AG04449 (cell line): ENCODE measurements at places on chromosomes 3 and 15.

- DNase-seq: no peak
Measured at GRCh38 chr3:170507063-170507462, 78.8 kb downstream of the SLC7A14 start.

DNA sequence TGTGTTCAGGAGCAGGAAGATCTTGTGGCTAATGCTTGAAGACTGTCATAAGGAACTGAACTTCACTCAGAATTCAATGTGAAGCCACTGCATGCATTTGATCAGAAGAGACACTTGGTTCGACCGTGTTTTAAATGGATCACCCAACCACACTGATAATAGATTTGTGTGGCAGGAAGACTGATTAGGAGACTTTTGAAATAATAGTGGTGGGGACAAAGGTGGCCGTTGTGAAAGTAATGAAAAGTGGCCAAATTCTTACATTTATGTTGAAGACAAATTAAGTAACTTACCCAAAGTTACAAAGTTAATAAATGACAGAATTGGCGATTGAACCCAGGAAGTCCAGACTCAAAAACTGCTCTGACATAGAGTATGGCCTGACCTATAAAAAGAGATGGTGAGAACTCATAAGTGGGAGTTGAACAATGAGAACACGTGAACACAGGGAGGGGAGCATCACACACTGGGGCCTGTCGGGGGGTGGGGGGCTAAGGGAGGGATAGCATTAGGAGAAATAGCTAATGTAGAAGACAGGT, 286.9 kb upstream of the DNAJC19 start:
- DNase-seq: no peak

- no peak for DNase-seq
Measured at GRCh38 chr15:81419332-81419943, 45.4 kb upstream of the TMC3 start.

GRCh38 chr3:52095990-52096775, 39.8 kb upstream of the DUSP7 start:
- no peak for DNase-seq

- no peak for DNase-seq
Measured at GRCh38 chr3:1942781-1943180, 155.9 kb upstream of the CNTN4 start.

DNA sequence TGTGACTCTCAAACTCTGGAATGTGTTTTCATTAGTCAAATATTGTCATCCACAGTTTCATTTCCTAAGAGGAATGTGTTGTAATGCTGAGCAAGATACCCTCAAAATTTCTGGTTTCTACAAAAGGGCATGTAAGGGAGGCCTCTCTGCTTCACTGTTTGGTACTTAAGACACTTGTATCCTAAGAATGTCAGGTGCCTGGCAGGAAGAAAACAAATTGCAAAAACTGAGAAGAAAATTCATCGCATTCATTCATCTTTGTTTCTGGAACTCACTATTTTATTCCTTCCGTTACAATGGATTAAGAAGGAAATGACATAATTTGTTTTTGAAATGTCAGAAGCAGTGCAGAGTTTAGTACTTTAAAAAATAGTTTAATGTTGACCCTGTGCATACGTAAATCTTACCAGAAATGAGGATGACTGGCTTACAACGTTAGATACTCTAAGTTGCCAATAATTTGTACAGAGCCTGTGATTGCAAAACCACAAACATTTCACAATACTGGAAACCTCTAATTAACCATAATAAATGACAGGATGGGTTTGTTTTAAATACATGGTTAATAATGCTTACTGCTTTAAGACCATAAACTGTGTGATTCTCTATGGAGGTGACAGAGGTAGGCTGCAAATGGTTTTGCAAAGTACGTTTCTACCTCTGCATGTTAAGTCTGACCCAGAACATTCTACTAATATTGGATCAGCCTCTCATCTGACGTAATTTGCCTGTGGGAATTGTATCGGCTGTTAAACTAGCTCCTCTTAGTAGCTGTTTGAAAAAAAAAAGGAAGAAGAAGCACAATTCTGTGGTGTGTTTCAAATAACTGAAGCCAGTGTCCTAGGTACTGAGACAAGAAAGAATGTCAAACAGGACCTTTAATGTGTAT, 477.8 kb downstream of the RBMS3 start:
- DNase-seq: peak; percentile 51
